ENCODE measurements at places on chromosomes 16 and 17.

DNA sequence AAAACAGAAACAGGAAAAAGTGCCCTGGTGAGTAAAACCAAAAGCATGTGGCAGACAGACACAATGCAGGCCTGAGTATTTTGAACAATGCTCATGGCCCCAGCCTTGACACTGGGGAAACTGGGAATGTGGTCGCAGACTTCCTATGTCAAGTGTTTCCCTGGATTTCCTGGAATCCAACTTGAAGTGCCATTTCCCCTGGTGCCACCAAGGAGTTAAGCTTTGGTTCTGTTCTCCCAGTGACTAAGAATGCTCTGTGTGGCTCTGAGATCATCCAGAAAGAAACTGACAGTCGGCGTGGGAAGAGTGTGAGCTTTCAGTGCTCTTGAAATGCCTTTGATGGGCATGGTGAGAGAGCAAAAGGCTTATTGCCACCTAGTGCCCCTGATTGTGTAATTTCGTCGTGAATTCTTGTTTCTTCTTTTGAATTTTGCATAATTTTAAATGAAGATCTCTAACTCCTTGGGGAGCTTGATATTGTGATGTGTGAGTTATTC lies 96.0 kb downstream of the YPEL2 start:
- peak; percentile 54 for DNase-seq

DNA sequence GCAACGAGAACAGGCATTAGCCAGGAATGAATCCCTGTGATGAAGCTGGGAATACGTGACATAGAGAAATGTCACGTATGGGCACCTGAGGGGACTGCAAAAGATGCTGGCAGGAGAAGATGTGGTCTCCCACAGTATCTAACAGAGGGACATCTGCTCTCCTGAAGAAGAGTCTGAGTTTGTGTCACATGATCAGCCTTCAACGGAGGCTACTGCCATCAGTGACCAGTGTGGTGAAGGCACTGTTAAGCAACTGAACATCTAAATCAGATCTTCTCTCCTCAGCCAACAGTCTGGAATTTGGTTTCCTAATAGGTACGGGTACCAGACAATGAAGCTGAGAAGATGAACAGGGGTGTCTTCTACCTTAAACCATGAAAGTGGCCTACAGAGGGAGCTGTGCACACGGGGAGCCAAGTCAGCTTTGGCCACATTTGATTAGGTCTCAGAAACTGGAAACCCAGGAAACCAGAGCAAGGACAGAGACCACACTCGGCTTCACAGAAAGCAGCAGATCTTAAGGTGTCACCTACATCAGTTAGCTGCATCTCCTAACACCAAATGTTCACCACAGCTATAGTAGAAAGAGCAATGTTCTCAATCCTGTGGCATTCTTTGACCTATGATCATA lies 41.8 kb downstream of the BRD7 start:
- DNase-seq = peak; percentile 88

GRCh38 chr17:42407289-42407836 lies 15.7 kb downstream of the CAVIN1 start:
- peak; percentile 76 for DNase-seq

DNA sequence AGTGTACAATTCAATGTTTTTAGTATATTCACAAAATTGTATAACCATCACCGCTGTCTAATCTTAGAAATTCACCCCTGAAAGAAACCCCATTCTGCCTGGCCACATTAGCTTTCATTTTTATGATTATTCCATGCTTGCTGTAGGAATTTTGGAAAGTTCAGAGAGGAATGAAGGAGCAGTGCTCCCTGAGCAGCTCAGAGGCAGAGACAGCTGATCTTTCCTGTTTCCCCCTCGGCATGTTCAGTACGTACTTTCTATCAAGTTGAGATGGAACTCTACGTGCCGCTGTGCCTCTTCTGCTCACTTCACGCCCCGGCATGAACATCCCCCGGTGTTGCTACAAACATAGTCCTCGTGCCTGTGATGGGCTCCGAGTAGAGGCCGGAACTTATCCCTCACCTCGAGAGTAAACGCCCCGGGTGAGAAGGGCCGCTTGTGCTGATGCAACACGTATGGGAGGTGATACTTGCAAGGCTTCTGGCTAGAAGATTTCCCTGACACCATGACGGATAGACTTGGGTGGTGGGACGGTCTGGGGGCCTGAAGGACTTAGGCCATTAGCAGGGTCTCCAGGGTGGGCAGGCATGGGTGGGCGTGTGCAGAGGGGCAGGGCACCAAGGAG lies 79.2 kb upstream of the CIBAR2 start:
- no peak for DNase-seq

DNA sequence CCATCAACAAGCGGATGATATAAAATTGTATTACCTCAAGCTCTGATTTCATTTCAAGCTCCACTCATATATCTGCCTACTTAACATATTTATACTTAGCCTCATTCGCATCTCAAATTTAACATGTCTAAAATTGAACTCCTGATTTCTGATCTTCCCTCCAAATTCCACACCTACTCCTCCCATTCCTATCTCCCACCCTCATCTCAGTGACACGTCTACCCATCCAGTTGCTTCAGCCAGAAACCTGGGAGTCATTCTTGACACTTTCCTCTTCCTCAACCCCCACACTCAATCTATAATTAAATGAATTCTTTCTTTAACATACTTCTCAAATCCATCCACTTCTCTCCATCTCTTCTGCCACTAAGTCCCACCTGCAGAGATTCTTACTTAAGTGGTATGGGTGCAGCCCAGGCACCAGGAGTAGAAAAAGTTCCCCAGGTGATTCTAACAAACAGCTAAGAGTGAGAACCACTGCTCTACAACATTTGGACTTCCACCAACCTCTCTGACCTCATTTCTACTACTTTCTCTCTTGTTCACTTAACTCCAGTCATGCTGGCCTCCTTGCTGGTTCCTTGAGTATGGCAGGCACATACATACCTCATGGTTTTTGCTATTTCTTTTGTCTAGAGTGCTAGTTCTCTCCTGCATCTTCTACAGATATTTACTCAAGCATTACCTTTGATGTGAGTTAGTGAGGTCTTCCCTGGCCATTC lies 18.1 kb downstream of the SPOP start:
- peak; percentile 40 for DNase-seq

DNA sequence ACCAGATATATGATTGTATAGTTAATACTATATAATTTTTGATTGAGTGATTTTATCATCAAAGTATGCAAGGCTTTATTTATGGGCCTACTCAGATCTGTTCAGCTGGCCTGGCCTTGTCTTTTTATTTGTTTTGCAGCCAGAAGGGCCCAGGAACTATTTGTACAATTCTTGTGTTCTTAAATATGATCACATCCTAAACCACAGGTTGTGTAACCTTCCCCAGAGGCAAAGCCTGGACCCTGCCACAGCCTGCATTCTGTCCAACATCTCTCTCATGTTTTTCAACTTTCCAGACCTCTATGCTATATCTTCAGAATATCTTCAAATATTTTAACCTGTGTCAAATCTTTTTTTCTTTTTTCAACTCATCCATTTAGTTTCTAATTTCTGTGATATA lies 410.4 kb upstream of the MON1B start:
- DNase-seq = no peak

GRCh38 chr17:2009737-2010136 lies 15.4 kb downstream of the RTN4RL1 start:
- DNase-seq = no peak

DNA sequence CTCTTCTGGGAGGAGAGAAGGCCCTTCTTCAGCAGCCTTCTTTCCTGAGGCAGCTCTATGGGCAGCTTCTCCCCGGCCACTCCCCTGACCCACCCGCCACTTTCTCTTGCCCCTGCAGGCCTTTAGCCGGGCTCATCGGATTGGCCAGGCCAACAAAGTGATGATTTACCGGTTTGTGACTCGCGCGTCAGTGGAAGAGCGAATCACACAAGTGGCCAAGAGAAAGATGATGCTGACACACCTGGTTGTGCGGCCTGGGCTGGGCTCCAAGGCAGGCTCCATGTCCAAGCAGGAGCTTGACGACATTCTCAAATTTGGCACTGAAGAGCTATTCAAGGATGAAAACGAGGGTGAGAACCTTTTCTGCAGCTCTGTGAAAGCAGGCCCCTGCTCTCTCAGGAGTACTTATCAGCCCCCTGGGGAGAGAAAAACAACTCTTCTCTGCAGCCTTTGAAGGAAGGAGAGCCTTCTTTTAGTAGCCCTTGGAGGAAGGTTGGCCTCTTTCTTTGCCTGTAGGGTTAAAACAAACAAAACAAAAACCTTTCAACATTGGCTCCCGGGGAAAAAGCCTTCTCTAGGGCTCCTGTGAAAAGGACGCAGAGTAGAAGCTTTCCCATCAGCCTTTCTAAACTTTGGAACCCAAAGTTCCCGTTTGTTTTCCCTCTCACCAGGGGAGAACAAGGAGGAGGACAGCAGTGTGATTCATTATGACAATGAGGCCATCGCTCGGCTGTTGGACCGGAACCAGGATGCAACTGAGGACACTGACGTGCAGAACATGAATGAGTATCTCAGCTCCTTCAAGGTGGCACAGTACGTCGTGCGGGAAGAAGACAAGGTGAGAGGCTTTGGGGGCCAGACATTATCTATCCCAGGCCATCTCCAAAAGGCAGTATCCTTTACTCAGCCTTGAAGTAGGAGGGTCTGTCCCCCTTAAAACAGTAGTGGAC lies 12.7 kb downstream of the RNF227 start:
- no peak for DNase-seq

DNA sequence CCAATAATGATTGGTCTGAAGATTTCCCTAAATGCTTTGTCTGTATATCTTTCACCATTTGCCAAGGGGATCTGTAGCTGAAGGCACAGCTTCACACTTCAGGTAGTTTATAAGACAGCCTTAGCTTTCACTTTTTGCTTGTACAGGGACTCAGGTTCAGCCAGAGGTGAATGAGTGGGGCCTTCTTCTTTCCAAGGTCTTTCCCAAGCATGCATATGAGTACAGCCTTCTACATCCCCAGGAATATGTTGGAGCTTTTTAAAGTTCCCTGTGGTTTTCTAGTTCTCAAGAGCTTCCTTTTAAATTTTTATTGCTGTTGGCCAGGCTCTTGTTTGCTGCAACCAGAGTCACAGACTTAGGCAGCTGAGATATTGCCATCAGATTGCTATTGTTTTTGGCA lies 17.9 kb upstream of the SPDYE4 start:
- DNase-seq = no peak

DNA sequence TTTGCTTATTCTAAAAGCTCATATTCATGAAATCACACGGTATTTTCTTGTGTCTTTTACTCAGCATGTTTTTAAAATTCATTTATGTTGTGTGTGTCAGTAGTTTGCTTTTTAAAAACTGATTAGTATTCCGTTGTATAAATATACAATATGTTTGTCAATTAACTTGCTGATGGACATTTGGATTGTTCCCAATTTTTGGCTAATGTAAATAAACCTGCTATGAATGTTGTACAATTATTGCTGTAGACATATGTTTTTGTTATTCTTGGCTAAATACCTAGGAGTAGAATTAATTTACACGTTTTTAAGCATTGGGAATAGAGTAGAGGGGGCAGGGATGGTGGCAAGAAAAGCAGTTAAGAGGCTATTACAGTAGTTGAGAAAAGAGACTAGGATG lies 199.5 kb upstream of the CCL2 start:
- no peak for DNase-seq

DNA sequence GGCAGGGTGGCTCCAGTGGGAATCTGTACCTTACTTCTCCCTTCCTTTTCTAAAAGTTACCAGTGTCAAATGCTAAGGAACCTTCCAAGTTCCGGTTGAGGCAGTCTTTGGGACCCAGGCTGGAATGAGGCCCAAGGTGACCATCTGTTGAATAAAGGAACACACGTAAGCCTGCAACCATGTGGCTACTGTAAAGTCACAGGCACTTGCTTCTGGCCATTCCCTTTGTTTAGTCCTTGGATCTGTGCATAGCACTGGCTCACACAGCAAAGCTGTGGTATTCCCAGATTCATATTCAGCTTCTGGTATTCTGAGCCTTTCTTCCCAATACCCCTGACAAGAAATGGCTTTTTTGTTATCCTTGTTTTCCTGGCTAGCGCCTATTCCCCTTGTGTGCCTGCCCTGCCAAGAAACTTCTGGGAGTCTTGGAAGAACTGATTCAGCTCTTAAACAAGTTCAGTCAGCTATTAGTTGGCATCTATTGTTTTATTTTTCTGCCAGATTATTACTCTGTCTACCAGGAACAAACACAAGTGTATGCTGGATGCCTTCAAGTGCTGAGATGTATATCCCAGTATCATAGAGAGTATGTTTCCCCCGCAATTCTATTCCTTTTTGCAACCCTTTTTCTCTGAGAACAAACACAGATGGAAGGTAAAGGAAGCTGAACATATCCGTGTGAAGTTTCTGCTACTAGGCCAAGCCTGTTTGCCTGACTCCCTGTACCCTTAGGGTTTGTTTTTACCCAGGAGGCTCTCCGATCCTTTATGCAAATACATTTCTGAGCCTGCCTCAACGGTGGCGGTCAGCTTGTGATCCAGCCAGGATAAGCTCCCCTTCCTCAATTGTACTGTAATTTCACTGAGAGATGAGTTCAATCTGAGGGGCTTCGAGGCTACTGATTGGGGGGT lies 13.2 kb downstream of the TMEM238L start:
- peak; percentile 8 for DNase-seq

- DNase-seq = no peak
Observed at GRCh38 chr16:58196898-58197313, 1.0 kb downstream of the CSNK2A2 start.

DNA sequence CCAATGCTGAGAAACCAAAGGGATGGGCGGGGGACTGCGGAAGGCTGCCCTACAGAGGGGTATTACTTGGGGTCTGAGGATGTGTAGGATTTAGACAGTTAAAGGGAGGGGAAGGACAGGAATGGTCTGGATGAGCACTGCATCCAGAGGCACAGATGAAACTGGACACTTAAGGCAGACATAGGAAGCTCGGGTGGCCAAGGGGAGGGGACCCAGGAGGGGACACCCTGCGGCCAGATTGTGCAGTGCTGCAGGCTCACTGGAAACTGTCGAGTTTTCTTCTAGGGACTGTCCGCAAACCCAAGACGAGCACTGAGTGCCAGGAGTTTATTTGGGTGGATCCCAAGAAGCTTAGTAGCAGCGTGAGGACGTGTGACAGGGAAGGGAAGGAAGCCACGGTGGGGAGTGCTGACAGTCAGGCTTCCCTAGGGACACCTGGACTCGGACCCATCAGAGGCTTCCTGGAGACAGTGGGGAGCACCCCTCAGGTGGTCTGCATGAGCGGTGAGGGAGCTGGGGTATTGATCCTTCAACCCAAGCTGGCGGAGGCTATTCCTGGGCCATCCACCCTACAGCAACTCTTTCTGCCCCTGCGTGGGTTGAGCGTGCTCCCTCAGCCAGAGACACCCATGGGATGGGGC lies 278.7 kb downstream of the FOXL1 start:
- DNase-seq = no peak

DNA sequence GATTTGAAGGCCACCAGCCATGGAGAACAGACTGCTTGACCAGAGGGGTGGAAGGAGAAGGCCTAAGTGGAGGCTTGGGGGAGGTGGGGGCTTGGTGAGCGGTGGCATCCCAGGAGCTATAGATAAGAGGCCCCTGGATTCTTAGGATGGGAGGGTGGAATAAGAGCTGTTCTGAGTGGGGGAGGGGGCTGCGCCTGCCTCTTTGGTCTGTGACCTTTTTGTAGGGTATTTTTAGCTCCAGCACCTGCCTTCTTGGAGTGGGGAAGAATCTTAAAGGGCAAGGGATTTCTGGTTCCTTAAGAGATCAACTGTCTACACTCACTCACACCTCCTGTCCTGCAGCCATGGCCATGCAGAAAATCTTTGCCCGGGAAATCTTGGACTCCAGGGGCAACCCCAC lies 567 bp downstream of the ENO3 start:
- no peak for DNase-seq

Data from GM12865 (cell line).